ENCODE measurements at places on chromosomes 7 and 10.

GRCh38 chr7:91069146-91069545 is 195.1 kb upstream of the FZD1 start:
- DNase-seq, result no peak

DNA sequence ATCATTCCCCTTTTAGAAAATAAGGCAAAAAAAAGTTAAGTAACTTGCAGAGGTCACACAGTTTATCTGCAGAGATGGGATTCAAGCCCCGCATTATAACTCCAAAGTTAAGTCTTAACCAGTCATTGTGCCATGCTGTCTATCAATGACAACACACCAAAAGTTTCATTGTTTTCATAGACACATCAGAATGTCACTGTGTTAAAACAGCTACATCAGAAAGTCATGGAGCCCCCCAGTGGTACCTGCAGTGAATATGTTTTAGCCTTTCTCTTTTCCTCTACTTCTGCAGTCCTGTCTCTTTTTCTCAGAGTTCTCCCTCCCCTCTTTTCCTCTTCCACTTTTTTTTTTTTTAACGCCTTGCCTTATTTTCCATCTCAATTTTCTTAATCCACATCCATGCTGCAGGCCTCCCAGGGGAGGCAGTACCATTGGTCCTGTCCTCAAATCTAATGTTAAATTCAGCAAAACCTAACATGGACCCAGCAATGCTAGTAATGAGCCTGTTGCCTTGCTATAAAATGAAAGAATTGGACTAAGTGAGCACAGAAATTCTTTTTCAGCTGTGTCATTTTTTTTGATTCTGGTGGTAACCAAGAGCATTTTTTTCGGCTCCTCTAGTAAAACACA is 3.8 kb upstream of the NRCAM start:
- no peak for DNase-seq

DNA sequence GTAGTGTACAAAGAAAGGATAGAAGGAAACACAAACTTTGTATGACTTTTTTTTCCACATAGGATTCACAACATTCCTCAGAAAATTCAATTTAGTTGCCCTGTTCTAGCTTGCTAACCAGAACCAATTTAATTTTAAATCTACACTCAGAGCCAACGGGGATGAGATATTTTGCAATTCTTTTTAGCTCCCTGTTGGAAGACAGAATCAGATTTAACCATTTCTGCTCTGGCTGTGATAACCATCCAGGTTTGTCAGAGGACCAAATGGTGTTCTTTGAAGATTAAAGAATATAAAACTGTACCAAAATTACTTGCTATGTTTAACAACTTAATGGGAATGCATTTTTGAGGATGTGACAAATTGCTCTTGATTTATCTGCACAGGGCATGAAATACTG is 319.7 kb downstream of the HPSE2 start:
- DNase-seq, result no peak

DNA sequence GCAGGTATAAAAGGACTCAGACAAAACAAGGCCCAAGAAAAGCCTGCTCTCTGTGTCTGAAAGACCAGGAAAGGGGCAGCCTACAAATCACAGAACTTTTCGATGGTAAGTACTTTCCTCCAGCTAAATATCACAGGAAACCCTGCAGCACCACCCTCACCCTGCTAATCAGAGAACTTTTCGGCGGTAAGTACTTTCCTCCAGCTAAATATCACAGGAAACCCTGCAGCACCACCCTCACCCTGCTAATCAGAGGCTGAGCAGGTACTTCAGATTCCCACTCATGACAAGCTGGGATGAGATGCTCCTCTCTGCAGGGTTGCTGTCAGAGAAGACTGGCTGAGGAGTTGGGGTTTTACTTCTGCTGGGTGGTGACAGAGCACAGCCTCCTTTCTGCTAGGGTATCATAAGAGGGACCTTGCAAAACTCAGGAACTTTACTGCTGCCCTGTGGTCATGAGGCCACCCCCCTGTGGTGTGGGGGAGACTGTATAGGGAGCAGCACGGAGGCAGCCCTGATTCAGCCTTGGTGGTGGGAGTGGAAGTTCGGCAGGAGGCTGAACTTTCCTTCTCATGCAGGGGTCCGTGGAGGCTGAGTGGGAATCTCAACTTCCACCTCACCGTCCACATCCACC is 7.2 kb downstream of the WDR37 start:
- DNase-seq, result peak; percentile 46

DNA sequence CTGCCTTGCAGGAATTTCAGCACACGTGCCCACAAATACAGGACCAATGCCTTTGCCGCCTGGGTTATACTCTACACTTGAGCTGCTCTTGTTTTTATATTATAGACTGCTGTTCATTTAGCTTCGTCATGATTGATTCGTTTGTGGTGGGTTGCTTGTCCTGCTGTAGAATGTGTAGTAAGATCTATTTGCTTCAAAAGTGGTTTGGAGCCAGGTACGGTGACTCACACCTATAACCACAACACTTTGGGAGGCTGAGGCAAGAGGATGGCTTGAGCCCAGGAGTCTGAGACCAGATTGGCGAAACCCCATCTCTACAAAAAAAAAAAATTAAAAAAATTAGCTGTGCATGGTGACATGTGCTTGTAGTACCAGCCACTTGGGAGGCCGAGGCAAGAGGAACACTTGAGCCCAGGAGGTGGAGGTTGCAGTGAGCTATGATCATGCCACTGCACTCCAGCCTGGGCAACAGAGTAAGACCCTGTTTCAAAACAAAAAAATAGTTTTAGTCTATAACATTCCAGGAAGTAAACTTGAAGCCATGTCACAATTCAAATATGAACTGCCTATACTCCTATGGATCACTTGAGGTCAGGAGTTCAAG is 9.0 kb upstream of the RHBDD2 start:
- DNase-seq, result no peak

- no peak for DNase-seq
Observed at GRCh38 chr7:157897681-157898080, 560.9 kb downstream of the DNAJB6 start.

DNA sequence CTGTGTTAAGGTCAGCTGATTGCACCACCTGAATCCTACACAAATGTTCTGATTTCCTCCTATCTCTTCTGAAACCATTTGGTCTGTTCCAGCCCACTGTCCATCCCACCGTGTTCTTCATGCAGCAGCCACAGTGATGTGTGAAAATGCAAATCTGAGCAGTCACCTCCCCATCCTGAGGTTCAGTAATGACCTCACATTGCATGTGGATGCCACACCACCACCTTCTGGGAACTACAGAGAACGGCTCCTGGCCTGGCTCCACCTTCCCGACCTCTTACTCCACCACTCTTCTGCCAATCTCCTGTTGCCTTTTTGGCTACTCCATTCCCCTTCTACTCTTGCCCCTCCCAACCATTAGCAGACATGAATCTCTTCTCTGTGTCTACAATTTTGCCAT is 244.4 kb downstream of the TNS3 start:
- peak; percentile 12 for DNase-seq

DNA sequence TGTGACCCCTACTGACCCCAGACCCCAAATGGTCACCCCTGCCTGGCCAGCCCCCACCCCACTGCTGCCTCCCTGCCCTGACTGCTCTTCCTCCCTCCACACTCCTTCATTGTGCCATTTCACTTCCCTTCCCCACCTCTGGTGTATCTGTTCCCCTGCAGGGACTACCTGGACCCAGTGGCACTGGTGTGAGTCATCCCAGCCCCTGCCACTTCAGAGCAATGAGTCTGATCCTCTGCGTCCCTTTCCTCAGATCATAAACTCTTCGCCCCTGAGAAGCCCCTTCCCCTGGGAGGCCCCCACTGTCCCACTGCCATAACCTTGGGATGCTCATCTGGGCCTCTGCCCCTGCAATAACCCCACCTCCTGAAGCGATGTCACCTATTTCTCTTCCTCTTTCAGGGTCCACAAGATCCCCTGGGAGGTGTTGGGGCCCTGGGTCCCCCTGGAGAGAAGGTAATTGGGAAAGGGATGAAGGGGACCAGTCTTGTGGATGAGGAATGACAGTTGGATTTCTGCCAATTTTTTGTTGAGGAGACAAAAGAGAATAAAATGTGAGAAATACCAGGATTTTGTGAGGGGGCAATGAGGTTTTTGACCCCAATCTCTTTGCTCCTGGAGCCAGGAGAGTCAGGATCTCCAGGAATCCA is 19.1 kb upstream of the VOPP1 start:
- DNase-seq, result no peak

DNA sequence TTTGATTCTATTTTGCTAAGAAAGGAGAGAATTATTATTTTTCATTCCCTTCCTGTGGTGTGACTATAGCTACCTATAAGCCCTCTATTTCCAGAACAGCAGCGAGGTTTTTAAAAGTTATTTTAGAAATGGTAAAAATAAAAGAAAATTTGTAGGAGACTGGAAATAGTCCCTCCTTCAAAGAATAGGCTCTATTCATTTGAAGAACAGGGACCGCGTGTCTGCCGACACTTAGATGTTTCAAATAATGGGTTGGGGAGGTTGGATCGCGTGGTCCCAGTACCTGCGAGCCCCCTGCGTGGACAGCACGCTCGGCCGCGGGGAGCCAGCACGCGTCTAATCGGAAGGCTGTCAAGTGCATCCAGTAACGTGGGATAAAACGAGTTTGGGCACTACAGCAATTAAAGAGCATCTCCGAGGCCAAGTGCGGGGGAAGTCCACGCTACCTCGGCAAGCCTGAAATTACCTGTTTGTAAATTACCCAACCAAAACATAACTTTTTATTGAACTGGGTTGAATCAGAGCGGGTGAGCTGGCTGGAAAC is 1.0 kb downstream of the CACNA2D1 start:
- no peak for DNase-seq

GRCh38 chr7:97871659-97872024 is 566 bp downstream of the ASNS start:
- no peak for DNase-seq

- no peak for DNase-seq
Observed at GRCh38 chr10:6242089-6242488, 39.4 kb downstream of the PFKFB3 start.

GRCh38 chr7:54349229-54349628 is 192.9 kb upstream of the VSTM2A start:
- no peak for DNase-seq

DNA sequence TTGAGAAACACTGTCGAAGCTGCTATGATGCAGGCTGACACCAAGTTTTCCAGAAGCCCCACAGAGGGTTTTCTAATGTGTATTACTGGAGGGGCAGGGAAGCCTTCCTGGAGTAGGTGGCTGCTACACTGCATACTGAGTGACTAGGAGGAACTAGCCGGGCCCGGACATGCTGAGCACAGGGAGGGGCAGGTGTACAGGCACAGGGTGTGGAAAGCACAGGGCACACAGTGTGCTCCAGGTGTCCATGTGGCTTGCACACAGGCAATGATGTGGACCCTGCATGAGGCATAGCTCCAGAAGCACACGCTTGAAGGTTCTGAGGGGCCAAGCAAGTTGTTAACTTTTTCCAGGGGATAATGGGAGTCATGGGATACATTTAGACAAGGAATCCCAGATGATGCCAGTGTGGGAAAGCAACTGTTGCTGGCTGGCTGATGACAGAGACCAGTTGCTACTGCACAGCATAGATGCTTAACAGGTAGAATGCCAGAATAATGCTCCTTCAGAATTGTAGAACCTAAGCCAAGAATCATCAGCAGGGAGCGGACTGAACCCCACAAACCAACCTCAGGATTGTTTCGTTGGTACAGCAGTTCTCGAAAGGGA is 14.6 kb downstream of the DHX32 start:
- no peak for DNase-seq

- no peak for DNase-seq
Observed at GRCh38 chr7:155577509-155577905, 31.1 kb upstream of the CNPY1 start.

DNA sequence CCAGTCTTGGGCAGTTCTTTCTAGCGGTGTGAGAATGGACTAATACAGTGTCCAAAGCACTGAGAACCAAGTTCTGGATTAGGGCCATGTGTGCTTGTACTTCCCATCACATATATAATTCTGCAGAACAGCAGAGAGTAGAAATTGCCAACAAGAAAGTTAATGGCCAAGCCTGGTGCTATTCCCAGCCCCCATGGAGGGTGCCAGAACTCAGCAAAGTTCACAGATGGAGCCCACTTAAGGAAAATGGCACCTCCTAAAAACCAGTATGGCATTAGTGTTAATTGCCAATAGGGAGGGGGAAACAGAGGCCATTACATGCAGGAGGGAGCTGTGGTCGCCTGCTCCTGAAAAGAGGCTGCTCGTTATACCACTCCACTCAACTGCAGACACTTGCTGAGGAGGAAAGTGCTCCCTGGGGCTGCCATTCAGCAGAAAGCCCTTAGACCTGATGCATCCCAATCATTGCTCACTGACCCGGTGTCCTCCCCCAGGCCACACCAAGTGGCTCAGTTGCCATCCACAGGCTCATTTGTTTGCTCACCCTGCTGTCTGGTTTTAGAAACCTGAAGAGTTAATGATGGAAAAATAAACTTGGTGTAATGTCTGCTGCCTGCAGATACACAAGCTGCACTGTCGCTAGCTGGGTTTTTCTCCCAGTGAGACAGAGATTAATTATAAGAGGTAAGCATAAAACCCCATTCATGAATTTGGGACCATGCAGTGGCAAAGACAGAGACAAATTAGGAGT is 280.6 kb downstream of the GFRA1 start:
- DNase-seq, result no peak

GRCh38 chr7:157729566-157729965 is 392.8 kb downstream of the DNAJB6 start:
- DNase-seq, result no peak

GRCh38 chr10:76297780-76298281 is 866.4 kb downstream of the LRMDA start:
- DNase-seq, result no peak

GRCh38 chr7:152136686-152137085 is 111.2 kb downstream of the GALNT11 start:
- no peak for DNase-seq

DNA sequence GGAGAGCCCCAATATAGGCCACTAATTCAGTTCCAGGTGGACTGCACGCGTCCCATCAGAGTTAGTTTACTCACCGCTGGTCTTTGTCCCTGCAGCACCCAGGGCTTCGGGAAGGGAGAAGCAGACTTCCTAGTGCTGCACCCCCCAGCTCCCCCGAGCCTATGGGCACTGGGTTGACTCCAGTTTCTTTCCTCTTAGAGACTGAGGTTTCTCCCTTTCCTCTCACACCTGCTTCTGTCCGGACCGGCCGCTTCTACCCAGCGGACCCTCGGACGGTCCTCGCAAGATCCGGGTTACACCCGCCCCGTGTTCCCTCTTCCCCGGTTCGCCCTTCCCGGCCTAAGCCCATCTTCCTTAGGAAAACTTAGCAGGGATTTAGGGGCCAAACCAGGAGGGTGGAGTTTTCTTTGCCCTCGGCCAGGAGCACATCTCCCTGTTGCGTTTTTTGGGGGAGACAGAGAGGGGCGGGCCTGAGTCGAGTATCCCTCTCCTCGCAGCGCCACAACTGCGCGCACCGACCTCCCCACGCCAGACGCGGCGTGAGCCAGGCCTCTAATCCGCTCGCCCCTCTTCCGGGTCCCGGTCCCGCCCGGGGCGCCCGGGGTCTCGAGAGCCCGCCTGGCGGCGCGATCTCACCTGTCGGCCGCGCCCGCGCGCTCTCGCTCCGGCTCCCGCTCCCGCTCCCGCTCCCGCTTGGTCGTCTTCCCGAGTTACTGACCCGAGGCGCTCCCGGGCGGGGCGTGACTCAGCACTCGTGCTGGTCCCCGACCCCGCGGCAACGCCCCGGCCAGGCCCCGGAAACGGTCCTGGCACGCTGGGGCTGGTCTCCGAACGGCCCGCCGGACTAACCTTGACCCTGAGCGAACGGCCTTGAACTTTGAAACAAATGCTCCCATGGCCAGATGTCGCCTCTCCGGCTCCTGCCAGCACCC is at the start of gene AIFM2:
Gene AIFM2, minus strand, starts transcription at position 728 of the 932 bp plus-strand sequence. CDS start 8,741 bp downstream, outside the sequence.
- peak; percentile 91 for DNase-seq

All from suppressor macrophage (primary cell).